ENCODE measurements at places on chromosomes 7 and 10.

- DNase-seq: no peak
These were observed 297.8 kb downstream of the ARL4A start for GRCh38 chr7:12985228-12985627.

DNA sequence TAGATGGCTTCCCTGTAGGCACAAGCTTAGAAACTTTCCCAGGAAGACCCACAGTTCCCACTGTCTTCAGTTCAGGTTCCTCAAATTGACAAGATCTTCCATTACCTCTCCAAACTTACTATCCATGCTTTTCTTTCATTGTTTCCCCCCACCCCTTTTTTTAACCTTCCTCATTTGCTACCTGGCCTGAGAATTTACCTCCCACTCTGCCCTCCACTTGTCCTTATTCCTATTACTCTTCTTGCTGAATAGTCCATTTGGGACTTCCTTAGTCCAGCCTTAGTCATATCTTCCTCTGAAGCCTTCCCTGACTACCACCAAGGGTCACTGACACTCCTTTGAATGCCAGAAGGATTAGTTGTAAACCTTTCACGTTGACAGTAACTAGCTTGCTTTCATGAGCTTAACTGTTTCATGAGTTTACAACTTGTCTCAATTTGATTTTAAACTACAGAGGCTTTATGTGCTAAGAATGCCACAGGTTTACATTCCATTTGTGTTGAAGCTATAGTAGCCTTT, 1.2 kb upstream of the CALU start:
- DNase-seq: no peak

DNA sequence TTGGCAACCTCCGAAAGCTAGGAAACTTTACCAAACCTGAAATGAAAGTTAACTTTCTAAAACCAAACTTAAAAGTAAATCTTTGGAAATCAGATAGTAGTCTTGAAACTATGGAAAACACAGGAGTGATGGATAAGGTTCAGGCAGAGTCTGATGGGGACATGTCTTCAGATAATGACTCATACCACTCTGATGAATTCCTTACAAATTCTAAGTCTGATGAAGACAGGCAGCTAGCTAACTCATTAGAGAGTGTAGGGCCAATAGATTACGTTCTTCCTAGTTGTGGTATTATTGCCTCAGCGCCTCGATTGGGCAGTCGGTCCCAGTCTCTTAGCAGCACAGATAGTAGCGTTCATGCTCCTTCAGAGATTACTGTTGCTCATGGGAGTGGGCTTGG, 45.9 kb downstream of the MCMBP start:
- no peak for DNase-seq

DNA sequence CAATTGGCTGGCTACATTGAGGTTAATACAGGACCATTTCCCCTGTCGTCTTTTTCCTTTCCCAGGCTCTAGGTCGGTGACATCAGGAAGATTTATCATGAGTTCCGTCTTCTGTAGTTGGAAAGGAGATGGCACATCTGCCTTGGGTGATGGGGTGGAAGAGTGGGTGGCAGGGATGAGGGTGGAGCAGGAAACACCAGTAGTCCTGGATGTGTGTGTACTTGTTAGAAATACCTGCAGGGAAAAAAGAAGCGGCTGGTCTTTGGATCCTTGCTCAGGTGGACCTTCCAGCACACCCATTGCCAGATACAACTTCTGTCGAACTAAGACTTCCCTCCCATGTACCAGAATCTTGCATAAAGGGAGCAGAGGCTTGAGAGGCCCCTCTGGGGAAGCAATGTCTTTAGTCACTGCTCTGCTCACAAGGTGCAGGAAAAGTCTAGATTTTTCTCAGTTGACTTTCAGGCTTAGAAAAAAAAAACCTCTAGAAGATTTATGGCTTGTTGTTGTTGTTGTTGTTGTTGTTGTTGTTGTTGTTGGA, 516.8 kb upstream of the GALNT17 start:
- no peak for DNase-seq

- no peak for DNase-seq
These were observed 12.5 kb downstream of the PDLIM1 start for GRCh38 chr10:95278061-95278988.

Data from Calu3 (cell line).